HTR-8/SVneo (cell line): ENCODE measurements at places on chromosomes 5 and 9.

DNA sequence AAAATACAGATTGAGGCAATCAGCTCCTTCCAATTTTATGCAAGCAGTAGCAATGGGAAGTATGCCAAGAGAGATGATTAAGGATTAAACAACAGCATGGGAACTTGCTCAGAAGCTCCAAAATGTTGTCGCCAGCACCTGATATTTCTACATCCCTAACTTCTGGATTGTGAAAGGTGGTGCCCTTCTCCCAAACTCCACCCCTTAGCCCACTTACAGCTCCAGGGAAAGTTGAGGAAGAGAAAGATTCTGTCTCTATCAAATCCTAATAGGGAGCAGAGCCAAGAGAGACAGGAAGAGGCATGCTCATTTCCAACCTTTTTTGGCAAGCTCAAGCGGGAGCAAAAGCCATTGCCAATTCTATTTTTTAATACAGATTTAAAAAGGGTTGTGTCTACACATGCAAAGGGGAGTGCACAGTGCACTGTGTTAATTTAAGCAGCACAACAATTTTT is 92.4 kb upstream of the NR3C1 start:
- no peak for DNase-seq

DNA sequence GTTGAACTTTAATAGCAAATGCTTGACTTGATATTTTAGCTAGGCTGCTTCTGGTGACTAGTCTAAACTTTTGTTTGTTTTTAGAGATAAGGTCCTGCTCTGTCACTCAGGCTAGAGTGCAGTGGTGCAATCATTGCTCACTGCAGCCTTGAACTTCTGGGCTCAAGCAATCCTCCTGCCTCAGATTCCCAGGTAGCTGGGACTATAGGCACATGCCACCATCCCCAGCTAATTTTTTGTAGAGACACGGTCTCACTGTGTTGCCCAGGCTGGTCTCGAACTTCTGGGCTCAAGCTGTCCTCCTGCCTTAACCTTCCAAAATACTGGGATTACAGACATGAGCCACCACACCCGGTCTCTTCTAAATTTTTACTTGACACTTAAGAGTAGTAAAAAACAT is 20.7 kb downstream of the CDC37L1 start:
- DNase-seq = no peak

GRCh38 chr9:121261107-121261460 is 6.9 kb upstream of the GSN start:
- no peak for DNase-seq

GRCh38 chr9:109604781-109605180 is 106.7 kb upstream of the PTPN3 start:
- no peak for DNase-seq
